ENCODE measurements at places on chromosomes 16 and 17. TPM values are rescaled to one million over a fixed set of nuclear protein-coding genes. Genes with fewer than 3 reads are reported as not detected.

GRCh38 chr16:70152578-70153302, 20.8 kb upstream of the CLEC18C start:
- peak; percentile 5 for DNase-seq

DNA sequence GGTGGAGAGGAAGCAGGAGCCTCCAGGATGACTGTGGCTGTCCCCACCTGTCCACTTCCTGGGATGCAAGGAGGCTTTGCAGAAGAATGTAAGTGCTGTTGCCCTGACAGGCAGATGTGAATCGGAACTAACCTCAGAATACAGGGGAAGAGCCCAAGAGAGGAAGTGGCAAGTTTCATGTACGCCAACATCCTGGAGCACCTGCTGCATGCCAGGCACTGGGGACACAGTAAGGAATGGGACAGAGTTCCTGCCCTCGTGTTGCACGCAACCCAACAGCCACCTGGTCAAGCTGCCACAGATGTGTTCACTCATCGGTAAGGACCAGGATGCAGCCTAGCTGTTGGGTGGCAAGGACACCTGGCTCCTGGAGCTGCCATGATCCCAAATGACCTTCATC, 98.6 kb upstream of the RPL38 start:
- DNase-seq, result no peak

DNA sequence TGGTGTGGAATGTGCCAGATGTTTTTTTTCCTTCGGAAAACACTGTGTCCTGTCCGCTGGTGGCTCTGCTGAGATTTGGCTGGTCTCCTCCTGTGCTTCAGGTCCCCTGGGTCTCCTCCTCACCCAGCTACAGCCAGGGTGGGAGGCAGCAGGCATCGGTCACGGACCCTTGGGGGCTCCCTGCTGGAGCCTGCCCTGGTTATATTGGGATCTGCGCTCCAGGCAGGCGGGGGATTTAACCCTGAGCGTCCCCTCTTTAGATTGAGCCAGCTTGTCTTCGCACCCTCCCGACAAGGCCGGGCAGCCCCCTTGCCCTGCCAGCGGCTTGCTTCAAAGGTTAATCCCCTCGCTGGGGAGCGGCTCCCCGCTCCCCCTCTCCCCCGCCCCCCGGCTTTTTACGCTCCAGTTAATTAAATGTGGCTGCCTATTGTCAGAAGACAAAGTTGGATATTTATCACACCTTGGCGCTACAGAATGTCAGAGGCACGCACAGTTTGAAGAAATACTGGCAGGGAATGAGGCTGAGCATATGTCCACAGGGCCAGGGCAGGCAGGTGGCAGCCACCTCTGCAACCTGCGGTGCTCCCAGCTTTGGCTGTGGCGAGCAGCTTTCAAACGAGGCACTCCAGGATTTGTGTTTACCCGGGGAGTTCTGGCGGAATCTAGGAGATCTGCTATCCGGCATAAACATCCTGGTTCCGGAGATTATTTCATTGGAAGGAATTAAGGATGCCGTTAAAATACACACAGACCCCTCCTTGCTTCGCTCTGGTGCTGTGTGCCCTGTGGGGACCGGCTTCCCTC, 38.2 kb upstream of the GSE1 start:
- DNase-seq, result no peak

TEX19 gene
- 0.55 TPM for polyA plus RNA-seq

NGFR gene
- polyA plus RNA-seq, result 0.13 TPM

GRCh38 chr17:68298601-68299000, 7.3 kb downstream of the ARSG start:
- no peak for DNase-seq

GRCh38 chr16:66604376-66605176, at the start of gene CMTM3:
Gene CMTM3, plus strand, starts transcription at chr16:66604704. Its CDS starts 102 bp downstream, at chr16:66604806.
- peak; percentile 67 for DNase-seq

DNA sequence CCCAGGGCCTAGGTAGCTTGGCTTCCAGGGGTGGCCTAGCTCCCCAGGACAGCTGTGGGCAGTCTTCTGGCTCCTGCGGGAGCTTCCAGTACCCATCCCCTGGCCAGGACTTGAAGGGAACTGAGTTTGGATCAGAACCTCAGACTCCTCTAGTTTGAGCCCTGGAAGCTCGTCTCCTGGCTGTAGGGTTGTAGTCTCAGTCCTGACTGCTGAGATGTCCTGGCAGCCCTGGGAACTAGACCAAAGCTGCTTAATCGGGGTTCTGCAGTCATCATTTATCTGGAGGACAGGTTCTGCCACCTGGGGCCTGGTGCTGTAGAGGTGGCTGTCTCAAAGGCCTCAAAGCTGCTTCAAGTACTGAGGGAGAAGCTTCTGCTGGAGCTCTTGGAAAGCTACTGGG, 163.7 kb downstream of the WSCD1 start:
- no peak for DNase-seq

DNA sequence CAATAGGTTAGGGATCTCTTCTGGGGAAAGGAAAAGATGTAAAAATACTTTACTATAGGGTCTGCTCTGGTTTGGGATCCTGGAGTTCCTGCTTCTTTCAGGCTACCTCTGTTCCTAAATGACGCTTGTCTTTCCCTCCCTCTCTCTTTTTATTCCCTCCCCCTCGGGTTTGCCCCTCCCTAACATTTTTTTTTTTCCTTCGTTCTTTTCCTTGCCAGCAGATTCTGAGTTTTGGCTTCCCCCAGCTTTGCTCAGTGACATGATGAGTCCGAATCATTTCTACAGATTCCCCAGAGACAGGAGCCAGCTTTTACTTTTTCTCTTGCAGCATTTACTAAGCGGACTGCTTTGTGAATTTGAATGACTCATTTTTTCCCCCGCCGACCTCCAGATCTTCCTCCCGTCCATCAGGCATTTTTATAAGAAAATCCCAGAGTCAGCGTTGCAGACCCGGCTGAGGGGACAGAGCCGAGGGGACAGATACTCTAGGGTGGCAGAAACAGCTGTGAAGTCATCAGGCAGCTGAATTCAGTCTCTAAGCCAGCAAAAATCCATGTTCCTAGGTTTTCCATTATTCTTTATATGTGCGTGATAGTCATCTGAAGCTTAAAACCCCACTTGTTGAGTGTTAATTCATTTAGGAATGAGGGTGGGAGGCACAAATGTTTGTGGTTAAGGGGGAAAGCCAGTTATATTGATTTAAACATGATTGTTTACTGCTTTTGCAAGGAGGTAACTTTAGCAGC, at the start of gene TMEM100:
TSS of gene TMEM100 (minus strand) at position 123 of the 746 bp plus-strand sequence. CDS start 1,794 bp downstream, outside the sequence.
- DNase-seq, result no peak

GRCh38 chr16:25060920-25061319, 45.8 kb upstream of the ARHGAP17 start:
- DNase-seq, result no peak

HOXB5 gene
- 3.0 TPM for polyA plus RNA-seq

- no peak for DNase-seq
Measured at GRCh38 chr17:50397919-50398285, 579 bp upstream of the LRRC59 start.

IGSF6 gene
- polyA plus RNA-seq, result not detected

GRCh38 chr16:54931120-54932014, 702 bp downstream of the IRX5 start:
- DNase-seq, result peak; percentile 20

DNA sequence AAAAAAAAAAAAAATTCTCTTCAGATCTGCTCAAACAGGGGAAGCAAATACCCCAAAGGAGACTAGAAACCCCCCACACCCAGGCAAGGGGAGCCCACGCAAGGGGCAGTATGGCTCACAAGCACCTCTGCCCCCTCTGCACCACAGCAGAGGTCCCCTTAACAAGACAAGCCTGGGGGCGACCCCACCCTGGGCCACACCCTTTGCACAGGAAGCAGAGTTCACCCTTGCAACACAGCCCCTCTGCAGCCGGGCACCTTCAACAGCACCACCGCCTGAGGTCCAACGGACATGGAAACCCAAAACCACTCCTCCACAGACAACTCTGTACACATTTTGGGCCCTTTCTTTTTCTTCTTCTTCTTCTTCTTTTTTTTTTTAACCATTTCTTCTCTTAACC, 12.8 kb downstream of the AXIN1 start:
- no peak for DNase-seq

DNA sequence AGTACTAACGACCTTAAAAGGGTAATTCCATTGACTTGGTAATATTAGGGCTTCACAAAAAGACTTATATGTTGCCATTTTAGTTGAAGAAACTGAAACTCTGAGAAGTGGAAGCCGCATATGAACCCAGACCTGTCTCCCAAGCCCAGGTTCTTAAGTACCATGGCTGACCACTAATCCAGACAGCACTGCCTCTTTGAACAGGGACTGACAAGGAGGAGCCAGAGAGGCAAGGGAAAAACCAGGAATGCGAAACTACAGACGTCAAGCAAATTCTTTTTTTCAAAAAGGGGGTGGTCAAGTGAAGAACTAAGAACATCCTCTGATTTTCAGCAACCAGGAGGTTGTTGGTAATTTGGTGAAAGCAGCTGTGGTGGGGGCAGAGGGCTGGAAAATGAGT, 15.2 kb downstream of the CYB5D1 start:
- no peak for DNase-seq

FAM83G gene
- 19.8 TPM for polyA plus RNA-seq

PEMT gene
- polyA plus RNA-seq, result 43.0 TPM

DNA sequence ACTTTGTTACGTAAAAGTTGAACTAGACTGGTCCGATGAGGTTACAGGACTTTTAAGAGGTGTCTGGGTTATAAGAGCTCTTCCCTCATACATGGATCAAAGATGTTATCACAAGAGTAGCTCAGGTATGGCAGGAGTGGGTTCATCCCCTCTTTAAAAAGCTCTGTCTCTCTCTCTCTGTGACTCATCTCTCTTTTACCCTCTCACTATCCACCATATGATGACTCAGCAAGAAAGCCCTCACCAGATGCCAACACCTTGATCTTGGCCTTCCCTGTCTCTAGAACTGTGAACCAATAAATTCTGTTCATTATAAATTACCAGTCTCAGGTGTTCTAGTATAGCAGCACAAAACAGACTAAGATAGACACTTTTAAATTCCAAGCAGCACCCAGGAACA, 1.9 kb upstream of the CLEC19A start:
- no peak for DNase-seq

DNA sequence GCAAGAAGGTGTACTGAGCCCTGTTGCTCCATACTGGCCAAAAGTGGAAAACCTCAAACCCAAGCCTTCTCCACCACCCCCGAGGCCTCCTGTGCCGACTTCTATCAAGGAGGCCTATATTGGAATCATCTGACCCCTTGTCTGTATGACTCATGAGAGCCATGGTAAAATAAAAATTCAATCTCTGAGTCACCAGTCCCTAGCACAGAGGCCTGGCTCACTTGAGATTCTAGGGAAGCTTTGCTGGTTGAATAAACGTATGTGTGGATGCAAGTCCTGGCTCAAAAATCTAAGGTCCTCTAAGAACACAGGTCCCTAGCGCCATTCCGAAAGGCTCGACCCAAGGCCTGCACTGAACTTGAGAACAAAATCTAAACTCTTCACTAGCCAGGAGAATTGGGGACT, 15.0 kb downstream of the NSMCE1 start:
- peak; percentile 39 for DNase-seq

DNA sequence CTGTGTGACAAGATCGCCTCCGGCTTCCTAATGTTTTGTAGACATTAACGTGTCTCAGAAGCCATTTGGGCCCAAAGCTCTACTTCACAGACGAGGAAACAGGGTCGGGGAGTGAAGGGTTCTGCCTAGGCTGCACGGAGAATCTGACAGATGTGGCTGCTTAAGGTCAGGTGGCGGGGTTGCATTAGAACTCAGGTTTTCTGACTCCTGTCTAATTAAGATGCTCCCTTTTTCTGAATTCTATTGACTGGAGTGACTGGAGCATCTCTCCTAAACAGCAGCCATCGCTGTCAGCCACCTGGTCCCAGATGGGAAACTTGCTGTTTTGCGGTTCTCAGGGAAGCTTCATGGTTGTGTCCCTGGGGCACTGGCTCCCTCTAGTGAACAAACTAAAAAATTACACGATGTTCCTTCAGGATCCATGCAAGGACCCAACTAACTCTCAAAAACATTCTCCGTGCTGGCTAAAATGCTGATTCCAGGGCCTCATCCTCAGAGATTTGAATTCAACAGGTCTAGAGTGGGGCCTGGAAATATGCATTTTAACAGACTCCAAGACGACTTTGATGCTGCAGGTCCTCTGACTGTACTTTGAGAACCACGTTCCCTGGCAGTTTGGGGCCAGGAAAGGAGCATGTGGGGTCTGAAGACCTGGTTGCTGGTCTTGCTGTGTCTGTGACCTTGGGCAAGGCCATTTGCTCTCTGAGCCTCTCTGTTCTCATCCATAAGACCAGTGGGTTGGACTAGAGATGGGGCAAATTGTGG, 117.4 kb downstream of the IRF8 start:
- DNase-seq, result peak; percentile 64

DNA sequence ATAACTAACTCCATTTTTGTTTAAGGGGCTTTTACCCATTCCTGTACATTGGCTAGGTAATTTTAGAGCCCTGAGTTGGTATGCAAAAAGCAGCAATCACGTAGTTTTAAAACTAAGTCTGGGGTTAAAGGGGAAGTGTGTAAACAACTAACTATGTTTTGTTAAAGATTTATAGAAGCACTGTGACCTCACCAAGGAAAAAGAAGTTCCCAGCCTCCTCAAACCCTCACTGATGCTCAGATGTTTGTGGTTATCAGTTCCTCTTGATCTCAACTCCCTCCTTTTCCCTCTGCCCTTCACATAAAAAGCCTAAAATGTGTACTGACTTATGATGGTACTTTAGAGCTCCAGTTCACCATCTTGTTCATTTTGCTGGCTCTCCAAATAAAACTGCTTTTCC, 119.9 kb upstream of the IRX6 start:
- no peak for DNase-seq
